ENCODE measurements at places on chromosomes 12 and 14.

DNA sequence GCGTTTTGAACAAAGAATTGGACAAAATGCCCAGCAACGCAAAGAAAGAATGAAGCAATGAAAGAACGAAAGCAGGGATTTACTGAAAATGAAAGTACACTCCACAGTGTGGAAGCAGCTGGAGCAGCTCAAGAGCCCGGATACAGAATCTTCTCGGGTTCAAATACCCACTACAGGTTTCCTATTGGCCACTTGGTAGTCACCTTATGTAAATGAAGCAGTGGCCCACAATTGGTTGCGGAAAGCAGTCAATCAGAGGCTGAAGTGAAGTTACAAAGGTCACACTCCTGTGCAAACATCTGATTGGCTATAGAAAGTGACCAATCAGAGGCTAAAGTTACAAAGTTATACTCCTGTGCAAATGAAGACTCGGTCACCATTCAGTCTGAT is 15.0 kb upstream of the PPP1R13B start:
- peak; percentile 20 for DNase-seq

- no peak for DNase-seq
These were observed 161.7 kb downstream of the BTG1 start for GRCh38 chr12:91983935-91984334.

DNA sequence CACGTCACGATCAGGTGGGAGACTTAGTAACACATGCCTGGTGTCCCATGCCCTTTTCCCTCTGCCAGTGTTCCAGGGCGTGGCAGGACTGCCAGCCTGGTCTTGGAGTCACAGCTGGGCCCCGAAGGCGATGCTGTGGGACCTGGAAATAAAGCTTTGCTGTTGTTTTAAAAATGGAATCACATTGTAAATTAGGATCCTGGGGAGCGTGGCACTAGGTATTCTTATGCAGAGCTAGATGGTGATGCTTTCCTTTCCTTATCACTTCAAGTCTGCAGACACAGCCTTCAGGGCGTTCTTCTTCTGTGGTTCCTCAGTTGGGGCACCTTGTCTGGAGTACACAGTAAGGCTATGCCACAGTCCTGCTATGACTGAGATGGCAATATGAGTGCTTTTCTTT is 64.6 kb downstream of the BICD1 start:
- no peak for DNase-seq

DNA sequence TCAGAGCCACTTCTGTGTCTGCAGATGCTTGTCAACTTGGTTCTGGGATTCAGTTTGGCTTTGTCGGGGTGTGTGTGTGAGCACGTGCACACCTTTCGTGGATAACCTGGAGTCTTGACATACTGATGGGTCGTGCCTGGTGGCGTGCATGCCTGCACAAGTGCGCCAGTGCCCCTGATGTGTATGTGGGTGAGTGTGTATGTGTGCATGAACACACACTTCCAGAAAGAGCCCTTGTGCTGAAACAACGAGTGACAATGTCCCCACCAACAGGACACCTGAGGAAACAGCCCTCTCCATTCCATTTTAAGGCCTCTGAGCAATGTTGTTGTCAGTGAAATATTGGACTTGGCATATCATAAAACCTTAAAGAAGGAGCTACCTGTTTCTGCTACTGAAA is 53.9 kb downstream of the SMUG1 start:
- peak; percentile 51 for DNase-seq

DNA sequence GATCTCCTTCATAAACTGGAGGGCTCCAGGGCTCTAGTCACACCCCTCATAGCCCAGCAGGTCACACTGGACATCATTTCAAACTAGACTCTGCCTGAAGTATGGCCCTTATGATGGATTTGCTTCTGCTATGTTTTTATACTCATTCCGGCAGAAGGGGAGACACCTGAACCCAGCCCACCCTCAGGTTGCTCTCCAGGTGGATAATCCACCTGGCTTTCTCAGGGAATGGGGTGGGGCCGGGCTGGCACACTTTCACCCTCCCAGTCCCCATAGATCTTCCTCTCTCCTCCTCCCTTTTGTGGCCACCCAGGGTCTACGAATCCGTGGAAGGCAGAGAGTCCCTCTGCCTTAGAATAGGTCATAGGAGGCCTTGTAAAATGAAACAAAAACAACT is 9.8 kb upstream of the KRT73 start:
- no peak for DNase-seq

GRCh38 chr12:119302451-119303080 is 32.0 kb upstream of the CCDC60 start:
- no peak for DNase-seq
